ENCODE measurements at places on chromosomes 12 and 14.

DNA sequence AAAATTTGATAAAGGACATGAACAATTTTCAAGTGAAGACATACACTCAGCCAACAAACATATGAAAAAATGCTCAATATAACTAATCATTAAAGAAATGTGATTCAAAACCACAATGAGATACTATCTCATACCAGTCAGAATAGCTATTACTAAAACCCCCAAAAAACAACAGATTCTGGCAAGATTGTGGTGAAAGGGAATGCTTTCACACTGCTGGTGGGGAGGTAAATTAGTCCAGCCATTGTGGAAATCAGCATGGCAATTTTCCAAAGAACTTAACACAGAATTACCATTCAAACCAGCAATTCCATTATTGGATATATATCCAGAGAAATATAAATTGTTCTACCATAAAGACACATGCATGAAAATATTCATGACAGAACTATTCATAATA is 18.7 kb upstream of the TAS2R14 start:
- no peak for DNase-seq

- peak; percentile 28 for DNase-seq
Observed at GRCh38 chr14:26286081-26286912, 311.5 kb downstream of the NOVA1 start.

GRCh38 chr14:70917633-70918032 is 10.4 kb downstream of the PCNX1 start:
- DNase-seq: no peak

GRCh38 chr12:278046-278445 is 15.4 kb upstream of the SLC6A13 start:
- no peak for DNase-seq

- no peak for DNase-seq
Observed at GRCh38 chr14:67400434-67400833, 11.5 kb downstream of the PLEK2 start.

- no peak for DNase-seq
Observed at GRCh38 chr12:13680916-13681315, 300.5 kb downstream of the GRIN2B start.

GRCh38 chr12:108928695-108929094 is 48.8 kb downstream of the DAO start:
- DNase-seq: no peak

DNA sequence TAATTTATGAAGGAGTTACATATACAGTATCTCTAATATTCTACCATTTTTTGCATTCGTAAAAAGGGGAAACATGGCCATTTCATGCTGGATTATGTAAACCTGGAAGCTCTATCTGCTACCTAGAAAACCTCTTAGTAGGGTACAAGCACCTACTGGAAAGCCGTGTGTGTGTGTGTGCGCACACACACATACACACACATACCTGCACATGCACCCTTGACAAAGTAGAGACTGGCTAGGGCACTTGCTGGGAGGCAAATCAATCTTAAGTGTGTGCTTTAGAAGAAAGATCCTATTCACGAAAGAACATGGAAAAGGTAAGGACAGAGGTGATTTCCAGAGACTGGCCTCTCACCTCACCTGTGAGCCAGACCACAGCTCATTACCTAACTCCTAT is 190.8 kb downstream of the SLC5A8 start:
- no peak for DNase-seq

DNA sequence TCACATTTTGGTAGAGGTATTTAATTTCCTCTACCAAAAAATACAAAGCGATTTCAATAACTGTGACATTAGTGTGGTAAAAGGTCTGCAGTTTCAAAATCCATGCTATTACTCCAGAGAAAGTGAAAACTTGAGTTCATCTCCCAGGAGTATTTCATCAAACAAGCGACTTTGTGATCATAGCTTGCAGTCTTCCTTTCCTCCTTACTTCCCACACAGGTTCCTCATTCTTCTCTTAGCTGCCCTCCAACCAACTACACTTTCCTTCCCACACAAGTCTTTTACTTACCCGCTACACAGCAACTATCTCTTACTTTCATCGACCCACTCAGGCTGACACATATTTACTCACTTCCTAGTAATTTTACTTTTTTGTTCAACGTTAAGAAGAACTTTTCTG is 413.4 kb upstream of the USP15 start:
- no peak for DNase-seq

DNA sequence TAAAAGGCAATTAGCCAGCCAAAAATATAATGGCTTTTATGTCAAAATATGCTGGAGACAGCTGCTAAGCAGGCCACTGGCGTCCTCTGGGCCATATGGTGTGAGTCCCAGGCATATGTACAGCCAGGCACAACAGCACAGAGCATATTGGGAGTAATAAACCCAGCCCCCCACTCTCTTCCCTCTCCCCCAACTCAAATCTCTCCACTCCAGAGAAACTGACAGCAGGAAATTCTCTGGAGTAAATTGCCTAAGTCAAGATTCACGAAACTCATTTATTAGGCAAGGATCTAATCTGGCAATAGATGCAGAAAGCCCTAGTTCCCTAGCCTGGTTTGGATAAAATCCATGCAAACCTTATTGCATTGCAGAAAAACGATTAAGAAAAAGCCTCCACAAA is 147.9 kb upstream of the SEL1L start:
- no peak for DNase-seq

- no peak for DNase-seq
Observed at GRCh38 chr14:90609376-90609775, 206.9 kb downstream of the TTC7B start.

GRCh38 chr14:69358966-69359365 is 39.1 kb downstream of the ERH start:
- no peak for DNase-seq

- DNase-seq: no peak
Observed at GRCh38 chr12:119877639-119877948, 474 bp upstream of the CIT start.

GRCh38 chr12:3016191-3016590 is 57.0 kb downstream of the TEAD4 start:
- DNase-seq: no peak

DNA sequence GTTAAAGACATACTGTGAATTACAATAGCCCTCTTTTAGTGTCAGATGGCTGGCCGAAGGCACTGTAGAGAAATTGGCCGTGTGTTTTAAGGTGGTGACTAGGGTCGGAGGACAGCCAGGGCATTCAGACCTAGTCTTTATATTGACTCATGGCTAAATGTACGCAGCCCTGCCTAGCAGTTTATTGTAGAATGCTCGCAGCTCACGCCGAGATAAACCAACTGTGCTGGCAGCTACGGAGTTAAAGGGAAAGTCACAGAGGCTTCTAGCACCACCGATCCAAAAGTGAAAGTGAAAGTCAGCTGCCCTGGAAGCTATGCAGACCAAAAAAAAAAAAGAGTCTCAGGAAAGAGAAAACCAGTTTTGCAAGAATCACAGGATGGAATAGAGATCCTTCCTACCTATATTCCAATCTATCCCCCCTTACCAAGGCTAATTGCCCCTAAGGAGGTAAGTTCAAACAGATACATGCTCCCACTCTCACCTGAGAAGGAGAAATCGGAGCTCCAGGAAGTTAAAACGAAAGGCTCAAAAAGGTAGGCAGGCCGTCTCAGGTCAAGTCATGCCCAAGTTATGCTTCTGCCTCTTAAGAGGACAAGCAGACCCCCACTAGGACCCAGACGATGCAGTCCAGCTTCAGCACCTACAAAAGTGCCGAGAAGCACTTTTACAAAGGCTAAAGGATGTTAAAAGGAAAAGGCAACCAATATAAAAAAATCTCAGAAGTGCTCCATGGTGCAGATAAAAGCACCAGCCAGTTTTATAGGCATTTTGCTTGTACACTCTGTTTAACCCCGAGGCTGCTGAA is 24.8 kb downstream of the KLRK1 start:
- DNase-seq: no peak

DNA sequence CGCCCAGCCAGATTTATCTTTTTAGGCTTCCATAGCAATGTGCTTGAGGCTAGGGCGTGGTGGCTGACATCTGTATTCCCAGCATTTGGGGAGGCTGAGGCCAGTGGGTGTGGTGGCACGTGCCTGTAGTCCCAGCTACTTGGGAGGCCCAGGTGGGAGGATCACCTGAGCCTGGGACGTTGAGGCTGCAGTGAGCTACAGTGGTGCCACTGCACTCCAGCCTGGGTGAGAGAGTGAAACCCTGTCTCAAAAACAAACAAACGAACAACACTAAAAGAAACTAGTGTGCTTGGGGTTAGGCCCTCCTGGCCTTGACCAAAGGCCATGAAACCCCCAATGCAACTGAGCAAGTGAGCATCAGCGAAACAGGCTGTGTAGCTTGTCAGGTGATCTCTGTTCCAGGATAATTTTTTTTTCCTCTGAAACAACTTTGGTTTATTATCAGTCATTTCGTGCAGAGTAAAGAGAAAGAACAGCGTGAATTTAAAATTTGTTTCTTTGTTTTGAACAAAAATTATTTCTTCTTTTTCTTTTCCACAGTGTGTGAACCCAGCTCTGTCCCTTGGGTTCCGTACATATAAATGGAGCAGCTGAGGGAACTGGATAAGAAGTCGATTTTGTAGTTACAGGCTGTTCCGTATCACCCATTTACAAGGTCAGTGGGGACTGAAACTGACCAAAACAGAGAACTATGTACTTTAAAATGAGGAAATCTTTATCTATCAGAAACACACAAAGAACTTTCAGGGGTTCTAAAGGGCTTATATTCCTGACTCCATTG is 8.8 kb upstream of the TUBA1C start:
- DNase-seq: no peak

- DNase-seq: no peak
Observed at GRCh38 chr12:48351022-48351708, 446 bp upstream of the ZNF641 start.

DNA sequence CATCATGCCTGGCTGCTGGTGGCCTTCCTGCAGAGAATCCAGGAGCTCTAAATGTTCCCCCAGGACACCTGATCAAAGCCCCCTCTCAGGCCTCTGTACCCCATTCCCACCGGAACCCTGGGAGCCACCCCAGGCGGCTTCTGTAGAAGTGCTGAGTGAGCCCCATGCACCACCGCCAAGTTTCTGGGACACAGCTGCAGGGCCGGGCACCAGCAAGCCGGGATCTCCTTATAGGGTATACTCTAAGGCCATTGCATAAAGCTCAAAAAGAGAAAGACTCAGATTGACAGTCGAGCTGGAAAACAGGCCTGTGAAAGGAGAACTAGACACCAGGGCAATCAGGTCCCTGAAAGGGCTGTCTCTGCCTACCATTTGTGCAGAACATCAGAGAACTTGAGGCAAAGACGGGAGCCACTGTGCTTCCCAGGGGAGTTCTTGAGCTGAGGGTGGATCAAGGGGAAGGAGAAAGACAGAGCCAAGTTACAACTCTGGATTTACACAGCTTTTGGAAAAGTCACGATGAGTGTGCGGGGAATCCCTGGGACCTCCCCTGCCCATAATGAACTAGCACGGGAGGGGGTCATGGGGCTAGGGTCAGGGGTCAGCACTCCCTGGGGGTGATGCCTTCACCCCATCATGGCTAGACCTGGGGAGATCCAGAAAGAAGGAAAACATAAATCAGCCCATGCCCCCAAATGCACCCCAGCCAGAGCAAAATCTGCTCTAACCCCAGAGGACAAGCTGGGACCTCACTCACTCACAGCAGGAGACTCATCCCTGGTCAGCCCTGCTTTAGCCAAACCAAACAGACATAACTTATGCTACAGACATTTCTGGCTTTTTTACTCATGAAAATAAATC is 51.1 kb downstream of the ITPK1 start:
- DNase-seq: no peak

GRCh38 chr12:57604992-57605810 is 577 bp downstream of the DTX3 start:
- DNase-seq: peak; percentile 51

GRCh38 chr14:75944607-75945241 is 37.1 kb downstream of the TGFB3 start:
- no peak for DNase-seq

DNA sequence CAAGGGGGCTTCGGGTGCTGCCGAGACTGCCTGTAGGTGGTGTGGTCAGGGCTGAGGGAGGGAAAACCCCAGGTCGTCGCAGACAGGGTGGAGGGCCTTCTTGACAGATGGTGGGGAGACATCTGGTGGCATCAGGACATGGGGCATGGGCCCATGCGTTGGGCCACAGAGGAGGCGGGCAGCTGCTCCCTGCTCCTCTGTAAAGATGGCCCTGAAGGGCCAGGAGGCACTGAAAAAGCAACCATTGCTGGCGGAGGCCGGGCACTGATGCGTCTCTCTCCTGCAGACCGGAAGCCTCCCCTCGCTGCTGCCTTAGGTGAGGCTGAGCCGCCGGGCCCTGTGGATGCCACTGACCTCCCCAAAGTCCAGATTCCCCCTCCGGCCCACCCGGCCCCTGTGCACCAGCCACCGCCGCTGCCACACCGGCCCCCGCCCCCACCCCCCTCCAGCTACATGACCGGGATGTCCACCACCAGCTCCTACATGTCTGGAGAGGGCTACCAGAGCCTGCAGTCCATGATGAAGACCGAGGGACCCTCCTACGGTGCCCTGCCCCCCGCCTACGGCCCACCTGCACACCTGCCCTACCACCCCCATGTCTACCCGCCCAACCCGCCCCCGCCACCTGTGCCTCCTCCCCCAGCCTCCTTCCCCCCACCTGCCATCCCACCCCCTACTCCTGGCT is 28.8 kb downstream of the CCNK start:
- DNase-seq: no peak

DNA sequence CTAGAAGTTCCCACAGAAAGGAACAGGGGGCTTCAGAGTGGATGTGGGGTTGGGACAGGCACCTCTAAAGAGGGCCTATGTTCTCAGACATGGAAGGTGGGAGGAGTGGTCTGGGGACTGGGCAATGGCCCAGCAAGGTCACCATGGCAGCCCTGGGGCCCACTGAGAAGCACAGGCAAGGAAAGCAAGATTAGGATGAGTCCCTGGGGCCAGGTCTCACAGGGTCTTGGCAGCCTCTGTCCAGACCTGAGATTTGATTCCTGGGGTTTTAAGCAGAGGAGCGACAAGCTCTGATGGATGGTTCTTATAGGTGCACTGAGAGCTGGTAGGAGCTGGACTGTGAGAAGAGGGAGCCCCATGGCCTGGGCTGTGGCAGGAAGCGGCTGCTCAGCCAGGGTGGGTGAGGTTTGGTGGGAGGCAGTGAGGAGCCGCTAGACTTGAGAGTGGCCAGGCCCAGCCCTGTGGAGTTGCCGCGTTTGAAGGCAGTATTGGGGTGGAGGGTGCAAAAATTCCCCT is 44.0 kb downstream of the DLK1 start:
- no peak for DNase-seq

- no peak for DNase-seq
Observed at GRCh38 chr12:10563966-10564365, 49.4 kb downstream of the MAGOHB start.

- DNase-seq: peak; percentile 43
Observed at GRCh38 chr14:103724116-103724515, 8.5 kb downstream of the ZFYVE21 start.
